Activated CD8-positive, alpha-beta memory T cell treated with anti-CD3 and anti-CD28 coated beads, Interleukin-2, amount 10 ng/mL, durations not matched to agents 7 days and 5 days (primary cell): ENCODE measurements at places on chromosomes 6 and 20.
A peak's percentile ranks its signal among the peaks of the same experiment; 100 is the strongest.

DNA sequence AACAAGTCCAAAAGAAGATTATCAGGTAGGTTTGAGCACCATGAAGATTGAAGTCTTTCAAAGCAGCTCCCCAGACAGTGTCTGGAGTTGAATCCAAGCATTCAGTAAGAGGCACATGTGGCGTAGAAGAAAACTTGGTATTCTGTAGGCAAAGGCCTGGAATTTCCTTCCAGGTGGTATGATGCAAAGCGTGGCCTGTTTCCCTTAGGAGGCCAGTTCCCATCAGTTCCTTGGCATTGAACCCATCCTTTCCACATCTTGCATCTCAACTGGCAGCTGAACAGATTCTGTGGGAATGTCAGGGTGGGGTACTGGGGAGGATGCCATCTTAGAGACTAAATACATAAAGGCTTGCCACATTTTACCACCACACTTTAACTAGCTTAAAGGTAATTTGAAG lies 516.0 kb downstream of the BTBD3 start:
- no peak for DNase-seq

- peak; percentile 46 for DNase-seq
Observed at GRCh38 chr6:14660806-14661579, 543.4 kb downstream of the CD83 start.

GRCh38 chr6:39664173-39664572 lies 61.0 kb downstream of the KIF6 start:
- DNase-seq: no peak

DNA sequence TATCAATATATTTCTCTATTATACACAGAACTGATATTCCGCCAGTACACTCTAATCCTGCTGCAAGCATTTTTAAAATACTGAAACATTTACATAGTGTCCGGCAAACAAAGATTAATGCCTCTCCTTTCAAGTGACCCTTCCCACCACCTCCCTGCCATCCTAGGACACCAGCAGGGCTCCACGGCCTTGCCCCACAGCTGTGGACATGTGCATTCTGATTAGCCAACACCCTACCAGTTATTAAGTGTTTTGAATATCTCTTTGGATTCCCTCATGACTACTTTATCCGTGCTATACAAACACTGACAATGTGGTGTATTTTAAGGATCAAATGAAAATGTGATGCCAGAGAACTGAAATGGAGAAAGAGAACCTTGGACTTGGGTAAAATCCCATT lies 615.1 kb downstream of the KIF16B start:
- DNase-seq: no peak

GRCh38 chr6:94636780-94637385 lies 940.5 kb upstream of the MANEA start:
- DNase-seq: no peak
